ENCODE measurements at places on chromosomes 6 and 20.

- DNase-seq: no peak
Observed at GRCh38 chr6:138719011-138719635, 54.4 kb upstream of the CCDC28A start.

DNA sequence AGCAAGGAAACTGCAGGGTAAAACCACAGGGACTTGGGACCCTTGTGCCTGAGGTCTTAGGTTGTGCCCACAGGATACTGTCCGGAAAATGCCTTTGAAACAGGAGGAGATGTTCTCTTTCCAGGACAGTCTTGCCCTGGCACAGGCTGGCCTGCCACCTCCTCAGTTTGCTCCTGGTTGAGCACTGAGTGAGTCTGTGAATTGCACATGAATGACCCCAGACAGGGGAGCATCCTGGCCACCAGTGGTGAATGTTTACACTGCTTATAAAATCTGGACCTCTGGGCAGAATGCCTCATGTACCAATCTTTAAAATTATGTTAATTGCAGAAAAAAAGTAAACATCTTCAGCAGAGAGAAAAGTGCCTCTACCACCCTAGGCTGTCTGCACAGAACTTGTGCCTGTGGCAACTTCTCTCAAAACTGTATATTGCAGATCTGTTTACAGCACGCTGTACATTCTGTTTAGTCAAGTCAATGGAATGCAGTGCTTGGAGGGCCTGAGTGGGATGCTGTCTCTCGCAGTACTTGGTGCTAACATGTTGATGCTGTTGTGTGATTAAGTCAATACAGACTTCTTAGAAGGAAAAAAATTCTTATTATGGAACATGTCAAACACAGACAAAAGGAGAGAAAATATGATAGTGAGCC lies 242.1 kb downstream of the SOD2 start:
- DNase-seq: no peak

DNA sequence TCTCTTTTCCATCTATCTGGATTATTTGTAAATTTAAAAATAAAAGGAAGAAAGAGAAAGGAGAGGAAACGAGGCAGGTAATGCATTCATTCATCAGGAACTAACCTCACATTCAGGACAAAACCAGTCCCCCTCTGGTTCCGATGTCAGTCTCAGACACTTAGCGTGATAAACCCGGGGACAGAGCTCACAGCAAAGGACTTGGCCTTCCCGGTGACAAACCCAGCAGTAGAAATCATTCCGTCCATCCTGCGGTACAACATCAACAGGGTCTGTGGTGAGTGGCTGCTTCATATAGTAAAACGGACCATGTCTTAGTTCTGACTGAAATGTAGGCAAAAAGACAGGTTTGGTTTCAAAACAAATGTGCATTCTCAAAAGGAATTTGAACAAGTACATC lies 57.9 kb downstream of the ZMYND8 start:
- no peak for DNase-seq

DNA sequence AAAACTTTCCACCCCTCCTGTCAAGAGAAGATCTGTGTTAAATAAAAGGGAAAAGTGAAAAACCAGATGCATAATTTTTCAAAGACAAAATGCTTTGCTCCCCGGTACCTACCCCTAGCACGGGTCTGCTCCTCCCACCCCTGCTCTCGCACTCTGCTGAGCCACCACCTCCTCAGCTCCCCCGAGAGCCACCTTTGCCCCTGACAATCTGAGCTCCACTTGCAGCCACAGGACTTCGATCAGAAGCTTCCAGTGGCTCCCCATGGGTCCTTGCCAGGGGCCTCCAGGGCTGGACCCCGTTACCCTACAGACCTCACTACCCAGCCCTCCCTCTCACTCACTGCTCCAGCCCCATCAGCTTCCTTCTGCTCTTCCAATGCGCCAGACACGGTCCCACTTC lies 171.7 kb downstream of the PREX1 start:
- no peak for DNase-seq

- no peak for DNase-seq
Observed at GRCh38 chr6:99412065-99412464, 13.0 kb downstream of the PNISR start.

- DNase-seq: no peak
Observed at GRCh38 chr20:24778585-24779031, 170.5 kb upstream of the CST7 start.

- no peak for DNase-seq
Observed at GRCh38 chr6:28710466-28711191, 184.9 kb downstream of the GPX5 start.

DNA sequence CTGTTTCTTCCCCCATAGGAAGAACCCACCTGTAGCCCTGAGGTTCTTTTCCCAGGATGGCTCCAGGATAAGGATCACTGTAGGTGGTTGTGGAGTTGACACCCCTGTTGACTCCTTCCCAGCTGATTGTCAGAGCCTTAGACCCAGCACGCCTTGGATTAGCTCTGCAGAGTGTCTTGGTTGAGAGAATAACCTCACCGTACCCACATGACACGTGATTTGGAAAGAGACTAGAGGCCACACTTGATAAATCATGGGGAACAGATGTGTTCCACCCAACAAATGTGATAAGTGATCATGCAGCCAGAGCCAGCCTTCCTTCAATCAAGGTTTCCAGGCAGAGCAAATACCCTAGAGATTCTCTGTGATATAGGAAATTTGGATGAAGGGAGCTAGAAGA lies 12.2 kb downstream of the BTN3A1 start:
- DNase-seq: no peak

DNA sequence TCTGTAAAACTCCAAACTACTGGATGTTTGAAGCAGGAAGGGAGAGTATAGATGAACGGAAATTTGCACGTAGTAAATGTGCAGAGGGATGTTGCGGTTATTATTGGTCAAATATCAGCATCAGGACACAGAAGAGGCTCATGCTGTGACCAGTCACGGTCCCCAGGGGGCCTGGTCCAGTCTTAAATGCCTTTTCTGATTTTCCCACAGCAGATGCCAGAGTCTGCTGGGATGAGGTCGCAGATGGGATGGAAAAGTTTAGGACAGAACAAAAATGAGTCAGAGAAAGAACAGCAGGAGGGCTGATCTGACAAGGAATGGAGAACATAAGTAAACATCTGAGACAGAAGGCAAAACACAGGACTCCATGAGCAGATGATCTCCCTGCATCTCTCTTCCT lies 11.7 kb upstream of the SIRPG start:
- DNase-seq: no peak

- no peak for DNase-seq
Observed at GRCh38 chr6:139051396-139052060, 23.0 kb downstream of the ABRACL start.

DNA sequence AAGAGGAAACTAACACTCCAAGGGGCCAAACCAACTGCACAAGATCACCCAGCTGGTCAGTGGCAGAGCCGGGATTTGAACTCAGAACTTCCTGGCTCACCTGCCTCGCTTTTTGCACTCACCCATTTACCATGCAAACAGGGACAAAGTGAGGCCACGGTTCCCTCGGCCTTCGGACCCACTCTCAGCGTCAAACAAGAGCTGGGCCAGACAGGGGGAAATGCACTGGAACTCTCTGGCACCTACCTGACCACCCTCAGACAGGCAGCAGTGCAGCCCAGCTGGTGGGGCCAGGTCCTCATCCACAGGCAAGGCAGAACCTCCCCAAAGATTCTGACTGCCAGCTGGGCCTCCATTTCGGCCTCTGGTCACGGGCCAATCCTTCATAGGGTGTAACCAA lies 93.7 kb upstream of the SRSF6 start:
- DNase-seq: no peak

GRCh38 chr6:684831-685636 lies 7.9 kb downstream of the EXOC2 start:
- no peak for DNase-seq

- DNase-seq: no peak
Observed at GRCh38 chr6:33880766-33881165, 77.0 kb upstream of the MLN start.

GRCh38 chr20:1369970-1370369 lies 22.9 kb downstream of the FKBP1A start:
- no peak for DNase-seq

GRCh38 chr20:13533946-13534345 lies 104.8 kb downstream of the TASP1 start:
- DNase-seq: no peak

GRCh38 chr6:16533721-16534136 lies 227.5 kb downstream of the ATXN1 start:
- DNase-seq: no peak

DNA sequence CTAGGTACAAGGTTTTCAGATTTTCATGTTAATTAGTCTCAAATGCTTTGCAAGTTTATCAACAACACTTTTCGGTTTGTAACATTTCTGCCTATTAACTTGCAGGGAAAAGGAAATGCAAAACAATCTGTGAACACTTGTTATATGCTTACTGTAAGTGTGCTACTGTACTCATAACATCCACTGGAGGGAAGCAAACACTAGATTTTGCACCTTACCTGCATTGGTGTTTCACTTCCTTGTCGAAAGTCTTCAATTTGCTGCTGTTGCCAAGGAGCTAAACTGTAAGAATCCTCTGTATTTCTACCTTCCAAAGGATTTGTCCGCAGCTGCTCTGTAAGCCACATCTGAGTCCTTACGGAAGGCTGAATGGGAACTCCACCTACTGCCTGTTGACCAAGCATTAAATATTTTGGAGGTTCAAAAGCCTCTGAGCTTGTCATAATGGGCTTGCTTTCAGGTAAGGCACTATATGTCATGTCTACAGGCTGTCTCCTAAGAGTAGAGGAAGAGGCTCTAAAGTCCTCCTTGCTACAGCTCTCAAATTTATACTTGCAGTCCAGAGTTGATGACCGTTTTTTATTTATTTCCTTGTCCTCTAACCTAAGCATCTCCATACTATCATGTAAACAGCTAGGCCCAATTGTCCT lies 17.3 kb downstream of the PLN start:
- no peak for DNase-seq

GRCh38 chr6:19083801-19084200 lies 696.7 kb downstream of the RNF144B start:
- no peak for DNase-seq

Measured in stimulated activated CD4-positive, alpha-beta T cell treated with anti-CD3 and anti-CD28 coated beads, Interleukin-2, amount 100 ng/mL, for 4 hours (primary cell).